Natural killer cell treated with Interleukin-12 subunit alpha and Interleukin-12 subunit beta and Interleukin-15 and Interleukin-18, amount 100 ng/mL, for 72 hours (primary cell): ENCODE measurements at places on chromosomes 1 and 21. TPM values are rescaled to one million over a fixed set of nuclear protein-coding genes. Genes with fewer than 3 reads are reported as not detected.

The PLA2G5 gene
- not detected for total RNA-seq

The SMPDL3B gene
- 0.95 TPM for total RNA-seq

GRCh38 chr1:67559222-67559700 lies 125.7 kb upstream of the GADD45A start:
- H3K4me3 ChIP-seq: no peak overlapping the region
- H3K27ac ChIP-seq: no peak overlapping the region
- no peaks in the 10 kb centered on the region for H3K27me3 ChIP-seq
- H3K36me3 ChIP-seq: no peaks in the 10 kb centered on the region

GRCh38 chr1:41695118-41695745 lies 210.7 kb upstream of the EDN2 start:
- H3K27me3 ChIP-seq: no peaks in the 10 kb centered on the region
- H3K4me1 ChIP-seq: peaks cover 23% of the 10 kb centered on the region
- DNase-seq: no peak
- no peaks in the 10 kb centered on the region for H3K36me3 ChIP-seq
- no peak overlapping the region for H3K27ac ChIP-seq

- H3K4me3 ChIP-seq: no peak overlapping the region
- peaks cover 37% of the 10 kb centered on the region for H3K36me3 ChIP-seq
- peak overlapping the region; percentile 11 for H3K27ac ChIP-seq
- DNase-seq: no peak
- H3K4me1 ChIP-seq: peaks cover 54% of the 10 kb centered on the region
Measured at GRCh38 chr1:24973315-24973714, 43.2 kb upstream of the RUNX3 start.

The BRDT gene
- total RNA-seq: not detected

DNA sequence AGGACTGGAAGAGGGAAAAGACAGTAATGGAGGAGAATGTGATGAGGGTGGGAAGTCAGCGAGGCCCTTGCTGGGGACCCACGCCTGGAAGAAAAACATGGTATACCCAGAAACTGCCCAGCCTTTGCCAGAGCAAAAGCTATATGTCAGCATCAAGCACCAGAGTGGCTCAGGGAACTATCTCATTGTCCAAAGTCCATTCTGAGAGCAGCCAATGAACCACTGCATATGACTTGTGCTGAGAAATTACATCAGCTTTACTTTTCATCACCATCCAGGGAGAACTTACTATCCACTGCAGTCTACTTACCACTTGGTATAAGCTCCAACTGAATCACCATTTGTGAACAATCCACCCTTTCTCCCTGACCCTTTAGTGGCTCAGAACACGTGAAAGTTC lies 148.1 kb downstream of the TTLL7 start:
- DNase-seq: no peak
- H3K4me1 ChIP-seq: no peaks in the 10 kb centered on the region
- H3K36me3 ChIP-seq: no peaks in the 10 kb centered on the region
- H3K27me3 ChIP-seq: peaks cover 15% of the 10 kb centered on the region
- H3K4me3 ChIP-seq: no peak overlapping the region

GRCh38 chr1:53730224-53730865 lies 8.6 kb downstream of the GLIS1 start:
- H3K27me3 ChIP-seq: peaks cover 28% of the 10 kb centered on the region
- no peak overlapping the region for H3K27ac ChIP-seq
- H3K4me1 ChIP-seq: no peaks in the 10 kb centered on the region
- no peak for DNase-seq

DNA sequence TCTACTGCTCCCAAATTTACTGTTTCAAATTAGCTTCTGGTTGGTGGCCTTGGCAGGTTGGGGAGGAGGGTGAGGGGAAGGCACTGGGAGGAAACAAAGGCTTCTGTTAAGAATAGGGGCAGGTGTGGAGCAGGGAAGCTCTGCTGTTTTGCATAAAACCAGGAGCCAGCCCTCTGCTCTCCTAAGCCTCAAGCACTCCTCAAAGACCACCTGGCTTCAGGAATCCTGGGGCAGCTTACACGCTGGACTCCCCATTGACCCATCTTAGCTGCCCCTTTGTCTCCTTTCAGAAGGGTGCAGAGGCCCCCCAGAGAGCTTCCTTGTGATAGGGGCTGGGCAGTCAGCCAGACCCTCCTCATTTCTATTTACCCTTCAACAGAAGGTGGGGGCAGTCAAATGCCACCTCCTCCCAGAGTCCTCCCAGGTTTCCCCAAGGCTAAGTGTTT lies 11.5 kb upstream of the DHRS3 start:
- peaks cover 19% of the 10 kb centered on the region for H3K4me1 ChIP-seq
- H3K27ac ChIP-seq: no peak overlapping the region
- H3K27me3 ChIP-seq: peaks cover 4% of the 10 kb centered on the region
- DNase-seq: no peak
- no peak overlapping the region for H3K4me3 ChIP-seq
- H3K36me3 ChIP-seq: no peaks in the 10 kb centered on the region
